ENCODE measurements at places on chromosomes 7 and 10.

GRCh38 chr10:132134241-132135052 lies 52.3 kb upstream of the DPYSL4 start:
- no peak for DNase-seq

- DNase-seq = no peak
These were observed 63.8 kb downstream of the MKI67 start for GRCh38 chr10:128062331-128062880.

- no peak for DNase-seq
These were observed 51.9 kb upstream of the FAM180A start for GRCh38 chr7:135800560-135800959.

- no peak for DNase-seq
These were observed 79.5 kb upstream of the PCBD1 start for GRCh38 chr10:70967591-70968587.

DNA sequence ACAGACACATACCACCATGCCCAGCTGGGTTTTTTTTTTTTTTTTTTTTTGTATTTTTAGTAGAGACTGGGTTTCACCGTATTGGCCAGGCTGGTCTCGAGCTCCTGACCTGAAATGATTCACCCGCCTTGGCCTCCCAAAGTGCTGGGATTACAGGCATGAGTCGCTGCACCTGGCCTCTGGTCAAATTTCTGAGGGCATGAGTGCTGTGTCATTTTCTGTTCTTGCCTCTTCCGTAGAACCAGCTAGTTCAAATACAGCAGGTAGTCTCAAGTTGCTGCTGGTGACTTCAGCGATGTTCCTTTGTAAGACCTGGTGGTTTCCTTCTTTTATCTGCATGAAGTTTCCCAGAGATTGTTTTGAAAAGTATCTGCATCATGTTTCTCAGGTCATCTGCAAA lies 134.8 kb upstream of the SHH start:
- DNase-seq = peak; percentile 29

- DNase-seq = no peak
These were observed 16.1 kb downstream of the LYZL1 start for GRCh38 chr10:29304995-29305335.

- DNase-seq = no peak
These were observed 67.9 kb downstream of the SGCE start for GRCh38 chr7:94588075-94588474.

DNA sequence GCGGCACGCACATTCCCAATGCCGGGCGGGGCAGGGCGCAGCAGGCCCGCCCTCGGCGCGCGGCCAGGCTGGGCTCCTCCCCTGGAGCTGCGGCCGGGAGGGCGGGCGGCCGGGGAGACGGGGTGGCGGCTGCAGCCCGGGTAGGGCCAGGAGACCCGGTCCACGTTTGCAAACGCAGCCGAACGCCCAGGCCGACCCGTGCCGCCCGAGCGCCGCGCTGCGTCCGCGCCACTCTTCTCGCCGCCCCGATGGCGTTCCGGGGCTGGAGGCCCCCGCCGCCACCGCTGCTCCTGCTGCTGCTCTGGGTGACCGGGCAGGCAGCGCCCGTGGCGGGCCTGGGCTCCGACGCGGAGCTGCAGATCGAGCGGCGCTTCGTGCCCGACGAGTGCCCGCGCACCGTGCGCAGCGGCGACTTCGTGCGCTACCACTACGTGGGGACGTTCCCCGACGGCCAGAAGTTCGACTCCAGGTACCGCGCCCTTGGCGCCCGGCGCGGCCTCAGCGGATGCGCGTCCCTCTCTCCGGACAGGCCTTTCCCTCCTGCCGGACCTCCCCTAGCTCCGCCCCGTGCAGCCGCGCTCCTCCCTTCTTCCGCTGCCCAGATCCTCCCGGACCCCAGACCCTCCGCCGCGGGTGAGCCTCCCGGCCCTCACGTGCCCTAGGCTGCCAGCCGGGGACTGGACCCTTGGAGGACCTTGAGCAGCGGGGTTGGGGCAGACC lies at the start of gene FKBP9:
Gene FKBP9 (plus strand): TSS at position 115 of the 720 bp plus-strand sequence. CDS start 134 bp downstream, at position 249.
- peak; percentile 96 for DNase-seq

GRCh38 chr10:79380946-79381721 lies 33.9 kb downstream of the PPIF start:
- DNase-seq = no peak

DNA sequence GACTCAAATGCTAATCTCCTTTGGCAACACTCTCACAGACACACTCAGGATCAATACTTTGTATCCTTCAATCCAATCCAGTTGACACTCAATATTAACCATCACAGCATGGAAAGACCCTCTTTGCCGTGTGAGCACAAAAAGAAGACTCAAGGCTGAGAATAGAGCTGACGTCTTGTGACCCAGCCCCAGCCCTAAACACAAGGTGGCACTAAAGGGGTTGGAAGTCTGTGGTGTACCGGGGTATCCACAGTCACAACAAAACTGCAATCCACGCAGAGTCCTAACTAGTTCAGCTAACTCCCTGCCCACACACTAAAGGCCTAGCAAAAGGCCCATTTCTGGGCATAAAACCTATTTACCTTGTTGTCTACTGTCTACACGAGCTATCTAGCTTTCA lies 200.1 kb downstream of the ACTR3B start:
- DNase-seq = no peak

GRCh38 chr7:102457352-102457924 lies 7.2 kb downstream of the ALKBH4 start:
- DNase-seq = no peak

DNA sequence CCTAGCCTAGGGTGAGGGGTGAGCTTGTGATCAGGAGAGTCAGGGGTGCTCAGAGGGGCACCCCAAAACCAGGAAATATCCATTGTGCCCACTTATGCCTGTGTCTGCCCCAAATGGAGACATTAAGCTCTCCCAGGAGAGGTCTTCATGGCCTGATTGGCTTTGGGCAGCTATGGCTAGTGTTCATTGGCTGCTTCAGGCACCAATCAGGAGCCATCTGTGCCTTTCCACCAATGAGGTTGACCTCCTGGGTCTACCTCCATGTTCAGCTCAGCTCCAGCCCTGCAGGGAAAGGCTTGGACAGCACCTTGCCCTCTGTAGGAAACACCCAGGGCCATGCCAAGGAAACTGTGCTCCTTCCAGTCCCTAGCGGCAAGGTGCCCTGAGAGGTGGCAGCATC lies 23.9 kb upstream of the HSPB1 start:
- no peak for DNase-seq

DNA sequence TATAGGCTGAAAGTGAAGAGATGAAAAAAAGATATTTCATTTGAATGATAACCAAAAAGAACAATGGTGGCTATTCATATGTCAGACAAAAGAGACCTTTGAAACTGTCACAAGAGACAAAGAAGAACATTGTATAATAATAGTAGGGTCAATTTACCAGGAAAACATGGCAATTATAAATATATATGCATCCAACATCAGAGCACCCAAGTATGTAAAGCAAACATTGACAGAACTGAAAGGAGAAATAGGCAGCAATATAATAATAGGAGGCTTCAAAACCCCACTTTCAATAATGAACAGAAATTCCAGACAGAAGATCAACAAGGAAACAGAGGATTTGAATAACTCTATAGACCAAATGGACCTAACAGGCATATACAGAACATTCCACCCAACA lies 876.2 kb downstream of the GRID1 start:
- DNase-seq = no peak

DNA sequence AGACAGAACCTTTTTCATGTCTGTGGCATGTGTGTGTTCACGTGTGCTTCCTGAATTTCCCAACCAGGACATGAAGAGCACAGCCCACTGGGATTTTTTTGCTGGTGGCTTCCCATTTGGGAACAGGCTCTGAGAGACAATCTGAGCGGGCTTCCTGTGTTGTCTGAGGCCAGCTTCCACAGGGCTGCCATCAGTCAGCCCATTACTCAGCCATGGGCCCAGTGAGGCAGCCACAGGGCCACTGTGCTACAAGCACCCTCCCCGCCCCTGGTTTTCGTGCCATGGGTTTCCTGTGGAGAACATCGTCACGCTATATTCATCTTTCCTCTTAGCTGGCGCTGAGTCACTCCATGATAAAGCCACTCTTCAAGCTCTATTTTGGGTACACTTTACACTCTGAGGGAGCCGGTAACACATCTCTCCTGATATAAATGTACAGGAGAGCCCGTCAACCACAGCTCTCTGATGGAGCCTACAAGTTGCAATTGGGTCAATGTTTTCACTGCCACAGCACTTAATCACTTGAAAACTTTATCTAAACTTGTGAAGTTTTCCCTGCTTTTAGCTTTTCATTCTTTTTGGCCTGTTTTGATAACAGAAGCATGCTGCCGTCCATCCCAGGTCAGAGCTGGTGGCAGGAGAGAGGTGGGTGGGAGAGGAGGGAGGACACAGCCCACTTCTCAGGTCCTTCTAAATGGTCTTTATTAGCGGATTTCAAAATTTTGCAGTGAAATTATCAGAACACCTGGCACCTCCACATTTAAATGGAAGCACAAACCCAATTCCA lies 96.9 kb downstream of the HIPK2 start:
- DNase-seq = peak; percentile 88

DNA sequence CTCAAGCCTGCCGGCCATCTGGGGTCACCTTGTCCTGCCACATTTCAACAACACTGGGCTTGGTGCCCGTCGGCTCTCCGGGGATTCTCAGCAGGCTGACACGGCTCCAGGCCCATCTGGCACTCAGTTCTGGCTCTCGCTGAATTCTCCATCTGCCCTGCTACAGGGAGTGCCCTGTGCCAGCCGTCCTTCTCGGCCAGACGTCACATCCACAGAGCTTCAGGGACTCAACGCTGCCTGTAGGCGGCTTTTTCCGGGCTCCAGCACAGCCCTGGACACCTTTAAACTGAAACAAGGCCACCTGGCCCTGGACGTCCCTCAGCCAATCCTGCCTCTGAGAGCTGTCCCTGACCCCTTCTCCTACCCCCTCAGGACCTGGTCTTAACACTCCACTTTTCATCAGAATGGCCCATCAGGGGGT lies 43.0 kb downstream of the TMEM130 start:
- DNase-seq = no peak

DNA sequence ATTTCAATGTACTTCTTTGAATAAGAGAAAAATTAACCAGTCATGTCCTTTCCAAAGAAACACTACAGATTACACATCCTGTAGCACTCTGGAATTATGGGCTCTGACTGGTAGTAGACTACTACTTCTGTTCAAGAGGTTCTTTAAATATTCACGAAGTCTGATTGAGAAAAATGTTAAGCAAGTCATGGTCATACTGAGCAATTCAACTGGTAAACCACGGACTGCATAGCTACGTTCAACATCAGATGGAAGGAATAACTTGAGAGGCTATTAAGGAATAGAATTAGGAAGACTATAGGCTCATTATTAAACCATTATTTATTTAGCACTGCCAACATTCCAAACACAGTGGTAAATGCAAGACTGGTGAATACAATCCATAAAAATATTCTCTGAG lies 160.8 kb downstream of the IMMP2L start:
- DNase-seq = no peak

- no peak for DNase-seq
These were observed 42.2 kb downstream of the XPNPEP1 start for GRCh38 chr10:109880886-109881768.

DNA sequence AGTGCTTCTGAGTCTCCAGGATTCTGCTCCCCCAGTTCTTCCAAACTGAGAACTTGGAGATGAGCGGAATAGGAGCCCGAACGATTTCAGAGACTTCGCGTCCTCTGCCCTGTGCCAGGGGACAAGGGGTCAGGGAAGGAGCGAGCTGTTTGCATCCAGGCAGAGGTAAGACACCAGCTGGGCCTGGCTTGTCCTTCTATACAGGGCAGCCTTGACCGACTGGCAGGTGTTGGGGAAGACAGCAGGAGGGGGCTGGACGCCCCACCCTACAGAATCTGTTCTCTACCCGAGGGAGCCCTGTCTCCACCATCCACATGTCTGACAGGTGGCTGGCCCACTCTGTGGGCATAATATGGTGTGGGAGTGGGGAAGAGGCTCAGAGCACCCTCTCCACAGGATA lies 7.1 kb downstream of the SPOCK2 start:
- DNase-seq = no peak

- DNase-seq = no peak
These were observed 46.4 kb upstream of the SEMA3E start for GRCh38 chr7:83695128-83695960.

- peak; percentile 35 for DNase-seq
These were observed 24.3 kb upstream of the CPA2 start for GRCh38 chr7:130242198-130243014.

GRCh38 chr7:159067576-159068487 lies 76.8 kb downstream of the VIPR2 start:
- no peak for DNase-seq

DNA sequence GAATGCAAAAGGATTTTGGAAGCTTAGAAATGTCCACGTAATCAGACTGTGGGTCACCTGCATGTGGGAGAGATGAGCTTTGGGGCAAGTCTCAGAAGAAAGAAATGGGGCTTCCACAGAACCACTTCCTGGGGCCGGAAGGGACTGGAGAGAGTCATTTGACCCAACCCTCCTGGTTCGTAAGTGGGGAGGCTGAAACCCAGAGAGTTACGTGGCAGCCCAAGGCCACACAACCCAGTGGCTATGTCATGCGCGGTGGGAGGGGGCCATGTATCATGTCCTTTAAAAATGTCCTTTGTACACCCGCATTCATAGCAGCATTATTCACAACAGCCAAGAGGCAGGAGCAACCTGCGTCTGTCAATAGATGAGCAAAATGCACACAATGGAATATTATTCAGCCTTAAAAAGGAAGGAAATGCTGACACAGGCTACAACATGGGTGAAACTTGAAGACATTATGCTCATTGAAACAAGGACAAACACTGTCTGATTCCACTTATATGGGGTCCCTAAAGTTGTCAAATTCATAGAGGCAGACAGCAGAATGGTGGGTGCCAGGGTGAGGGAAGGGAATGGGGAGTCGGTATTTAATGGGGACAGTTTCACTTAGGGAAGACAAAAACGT lies 15.1 kb downstream of the CAMK2B start:
- DNase-seq = no peak

- no peak for DNase-seq
These were observed 39.1 kb downstream of the TASOR2 start for GRCh38 chr10:5723692-5724091.

DNA sequence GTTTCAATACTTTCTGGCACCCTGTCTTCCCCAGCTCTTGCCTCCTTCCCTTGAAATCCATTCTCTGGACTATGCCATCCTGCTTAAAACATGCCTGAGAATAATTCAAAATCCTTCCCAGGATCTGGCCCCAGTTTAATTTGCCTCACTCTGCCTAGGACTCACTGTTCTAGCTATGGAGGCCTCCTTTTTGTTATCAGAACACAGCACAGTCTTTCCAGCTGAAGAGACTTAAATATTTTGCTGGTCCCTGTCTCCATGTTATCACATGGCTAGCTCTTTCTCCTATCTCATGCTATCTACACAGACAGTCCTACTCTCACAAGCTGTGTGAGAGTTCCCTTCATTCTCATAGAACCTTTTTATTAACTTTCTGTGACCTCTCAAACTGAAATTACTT lies 194.8 kb downstream of the RNLS start:
- no peak for DNase-seq

All from A549 (cell line).